ENCODE measurements at places on chromosomes 11 and 22.

DNA sequence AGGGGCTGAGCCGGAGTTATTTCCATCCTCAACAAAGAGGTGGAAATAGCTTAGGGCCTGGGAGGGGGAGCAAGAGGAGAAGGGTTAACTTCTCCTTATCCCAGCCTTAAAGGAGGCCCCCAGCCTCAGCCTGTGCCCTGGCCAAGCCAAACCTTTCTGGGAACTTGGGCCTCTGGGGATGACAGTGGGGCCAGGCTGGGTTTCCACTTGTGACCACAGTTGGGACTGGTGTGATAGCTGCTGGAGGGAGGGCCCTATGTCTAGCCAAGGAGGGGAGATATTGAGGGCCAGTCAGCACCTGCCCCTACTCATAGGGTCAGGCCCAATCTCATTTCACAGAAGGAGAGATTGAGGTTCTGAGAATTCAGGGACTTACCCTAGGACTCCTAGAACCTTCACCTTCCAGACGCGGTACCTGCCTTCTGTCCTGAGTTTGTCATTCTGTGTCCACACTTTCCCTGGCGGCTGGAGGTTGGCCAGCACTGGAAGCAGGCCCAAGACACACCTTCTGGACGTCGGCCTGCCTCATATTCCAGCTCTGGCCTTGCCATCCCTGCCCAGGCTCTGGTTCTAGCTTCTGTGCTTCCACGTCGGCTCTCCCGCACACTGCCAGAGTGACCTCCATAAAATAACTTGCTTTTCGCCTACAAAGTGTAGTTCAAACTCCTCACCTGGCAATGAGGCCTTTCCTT is 3.1 kb downstream of the RELT start:
- H3K4me1 ChIP-seq = peaks cover 4% of the 10 kb centered on the region
- no peaks in the 10 kb centered on the region for H3K27me3 ChIP-seq
- no peak for DNase-seq
- no peak overlapping the region for H3K4me3 ChIP-seq
- no peaks in the 10 kb centered on the region for H3K36me3 ChIP-seq

DNA sequence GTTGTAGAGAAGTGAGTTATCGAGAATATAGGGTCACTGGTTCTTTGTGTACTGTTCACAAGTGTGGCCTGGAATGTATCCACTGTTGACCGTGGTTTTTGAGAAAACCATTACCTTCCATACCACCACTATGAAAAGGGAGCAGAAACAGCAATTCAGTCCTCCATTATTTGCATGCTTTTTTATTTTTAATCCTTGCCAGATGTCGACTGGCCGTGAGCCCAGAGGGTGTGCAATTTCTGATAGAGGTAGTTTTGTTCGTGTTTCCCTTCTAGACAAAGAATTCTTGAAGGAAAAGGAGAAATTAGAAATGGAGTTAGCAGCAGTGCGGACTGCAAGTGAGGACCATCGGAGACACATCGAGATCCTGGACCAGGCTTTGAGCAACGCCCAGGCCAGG is 81.7 kb downstream of the AMOTL1 start:
- no peak for DNase-seq
- H3K4me1 ChIP-seq = peaks cover 4% of the 10 kb centered on the region
- peaks cover 92% of the 10 kb centered on the region for H3K36me3 ChIP-seq
- no peaks in the 10 kb centered on the region for H3K27me3 ChIP-seq

GRCh38 chr22:20111045-20111688 is 4.7 kb upstream of the RANBP1 start:
- H3K4me1 ChIP-seq = no peaks in the 10 kb centered on the region
- peak; percentile 76 for DNase-seq
- H3K4me3 ChIP-seq = no peak overlapping the region
- H3K36me3 ChIP-seq = peaks cover 66% of the 10 kb centered on the region
- H3K27me3 ChIP-seq = no peaks in the 10 kb centered on the region

GRCh38 chr11:9662273-9662672 is 1.6 kb upstream of the SWAP70 start:
- peaks cover 6% of the 10 kb centered on the region for H3K36me3 ChIP-seq
- H3K27me3 ChIP-seq = no peaks in the 10 kb centered on the region
- no peak overlapping the region for H3K27ac ChIP-seq

DNA sequence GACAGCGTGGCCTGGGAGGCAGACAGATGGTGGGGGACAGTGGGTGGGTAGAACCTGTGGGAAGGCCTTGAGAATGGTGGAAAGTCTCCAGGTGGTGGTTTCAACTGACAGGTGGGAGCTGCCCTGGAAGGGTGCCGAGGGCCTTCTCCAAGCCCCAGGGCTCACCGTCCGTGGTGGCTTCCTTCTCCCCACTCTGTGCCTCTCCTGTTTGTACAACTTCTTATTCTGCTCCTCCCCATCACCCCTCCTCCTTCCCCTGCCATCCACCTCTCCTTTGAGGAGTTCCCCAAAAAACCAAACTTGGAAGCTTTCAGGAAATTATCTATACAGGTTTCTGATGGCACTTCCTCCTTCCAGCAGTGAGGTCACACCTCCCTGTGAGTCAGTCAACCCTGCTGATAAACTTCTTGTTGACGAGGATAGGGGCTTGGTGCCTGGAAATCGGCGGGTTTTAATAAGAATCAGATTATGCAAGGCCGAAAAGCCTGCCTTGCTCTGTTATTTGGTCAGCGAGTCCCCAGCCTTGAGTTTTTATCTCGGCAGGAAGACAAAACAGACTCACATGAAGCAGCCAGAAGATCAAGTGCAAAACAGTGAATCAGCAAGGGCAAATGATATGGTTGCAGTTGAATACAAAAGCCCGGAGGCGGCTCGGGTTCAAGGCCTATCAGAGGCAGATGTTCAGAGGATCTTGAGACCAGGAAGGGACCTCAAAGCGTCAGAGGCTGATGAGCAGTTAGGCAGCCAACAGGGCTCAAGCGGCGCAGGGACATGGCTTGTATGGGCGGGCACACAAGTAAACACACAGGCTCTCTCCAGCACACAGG is 9.5 kb upstream of the ST3GAL4 start:
- peak overlapping the region; percentile 34 for H3K27ac ChIP-seq
- H3K4me1 ChIP-seq = peaks cover 33% of the 10 kb centered on the region
- DNase-seq = peak; percentile 82

- H3K27me3 ChIP-seq = no peaks in the 10 kb centered on the region
- H3K36me3 ChIP-seq = no peaks in the 10 kb centered on the region
- no peak overlapping the region for H3K4me3 ChIP-seq
Measured at GRCh38 chr11:112565551-112565950, 304.9 kb upstream of the PLET1 start.

- H3K4me1 ChIP-seq = no peaks in the 10 kb centered on the region
- no peak overlapping the region for H3K27ac ChIP-seq
- DNase-seq = peak; percentile 38
- no peaks in the 10 kb centered on the region for H3K27me3 ChIP-seq
- no peak overlapping the region for H3K4me3 ChIP-seq
Measured at GRCh38 chr22:38031491-38031890, 25.7 kb upstream of the PICK1 start.

DNA sequence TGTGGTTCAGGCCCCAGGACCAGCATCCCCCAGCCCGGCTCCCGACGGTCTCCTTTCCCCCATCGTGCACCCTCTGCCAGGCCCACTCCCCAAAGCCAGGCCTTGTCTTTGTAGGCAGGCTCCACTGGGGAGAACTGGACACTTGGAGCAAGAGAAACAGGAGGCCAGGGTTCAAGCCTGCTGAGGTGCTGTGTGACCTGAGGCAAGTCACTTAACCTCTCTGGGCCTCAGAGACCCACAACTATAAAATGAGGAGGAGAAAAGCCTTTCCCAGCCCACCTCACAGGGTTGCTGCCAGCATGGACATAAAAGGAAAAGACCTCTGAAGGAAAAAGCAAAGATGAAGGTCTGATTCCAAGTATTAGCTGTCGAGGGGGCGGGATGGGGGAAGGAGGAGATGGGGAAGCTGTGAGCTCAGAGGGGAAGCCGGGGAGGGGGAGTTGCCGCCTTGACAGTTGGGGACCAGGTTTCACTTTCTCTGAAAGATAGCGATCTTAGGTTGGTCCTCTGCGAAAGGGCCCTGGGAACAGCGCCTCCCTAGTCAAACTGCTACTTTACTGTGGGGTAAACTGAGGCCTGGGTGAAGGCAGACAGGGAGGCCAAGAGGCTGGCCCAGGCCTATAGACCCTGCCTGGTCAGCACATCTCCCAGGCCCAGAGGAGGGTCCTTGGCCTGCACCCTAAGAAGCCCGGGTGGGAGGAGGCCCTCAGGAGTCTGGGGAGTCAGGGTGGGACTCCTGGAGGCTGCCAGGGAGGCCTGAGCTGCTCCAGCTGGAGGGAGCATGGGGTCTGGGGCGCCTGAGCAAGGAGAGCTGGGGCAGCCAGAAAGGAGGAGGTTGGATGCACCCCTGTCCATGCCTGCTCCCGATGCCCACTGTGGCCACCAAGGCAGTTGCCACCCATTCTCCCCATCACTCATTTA is 991 bp upstream of the OSM start:
- no peak overlapping the region for H3K27ac ChIP-seq
- DNase-seq = no peak
- H3K4me3 ChIP-seq = no peak overlapping the region
- no peaks in the 10 kb centered on the region for H3K27me3 ChIP-seq

GRCh38 chr11:87258171-87258833 is 220.6 kb downstream of the TMEM135 start:
- no peak overlapping the region for H3K4me3 ChIP-seq
- no peak for DNase-seq
- no peaks in the 10 kb centered on the region for H3K4me1 ChIP-seq
- no peaks in the 10 kb centered on the region for H3K27me3 ChIP-seq
- H3K36me3 ChIP-seq = no peaks in the 10 kb centered on the region

DNA sequence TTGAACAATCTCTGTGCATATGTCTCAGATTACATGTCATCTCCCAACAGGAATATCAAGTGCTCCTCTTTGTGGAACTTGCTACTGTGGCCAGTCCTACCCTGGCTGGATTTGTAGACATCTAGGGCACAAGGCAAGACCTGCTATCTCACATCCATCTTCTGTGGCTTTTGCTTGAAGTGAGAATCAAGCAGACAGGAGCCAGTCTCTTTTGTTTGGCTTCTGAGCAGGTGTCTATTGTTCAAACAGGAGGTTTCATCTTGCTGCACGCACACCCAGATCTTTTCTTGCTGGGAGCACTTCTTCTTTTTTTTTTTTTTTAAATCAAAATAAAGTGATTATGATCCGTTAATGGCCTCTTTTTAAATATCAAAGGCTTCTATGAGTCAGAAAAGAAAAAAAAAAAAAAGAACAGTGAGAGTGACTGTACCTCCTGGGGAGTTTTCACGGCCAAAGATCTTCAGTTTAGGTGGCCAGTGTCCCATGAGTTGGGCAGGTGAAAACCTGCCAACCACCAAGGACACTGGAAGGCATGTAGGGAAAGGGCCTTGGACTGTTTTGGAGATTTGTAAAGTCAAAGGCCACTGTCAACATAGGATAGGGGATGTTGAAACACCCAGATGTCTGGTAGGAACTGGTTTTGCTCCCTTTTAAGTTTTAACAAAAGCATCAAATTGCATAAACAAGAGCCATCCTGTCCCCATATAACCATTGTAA is 78.1 kb downstream of the CD44 start:
- peak; percentile 71 for DNase-seq
- H3K27me3 ChIP-seq = no peaks in the 10 kb centered on the region
- no peak overlapping the region for H3K4me3 ChIP-seq
- no peaks in the 10 kb centered on the region for H3K4me1 ChIP-seq

DNA sequence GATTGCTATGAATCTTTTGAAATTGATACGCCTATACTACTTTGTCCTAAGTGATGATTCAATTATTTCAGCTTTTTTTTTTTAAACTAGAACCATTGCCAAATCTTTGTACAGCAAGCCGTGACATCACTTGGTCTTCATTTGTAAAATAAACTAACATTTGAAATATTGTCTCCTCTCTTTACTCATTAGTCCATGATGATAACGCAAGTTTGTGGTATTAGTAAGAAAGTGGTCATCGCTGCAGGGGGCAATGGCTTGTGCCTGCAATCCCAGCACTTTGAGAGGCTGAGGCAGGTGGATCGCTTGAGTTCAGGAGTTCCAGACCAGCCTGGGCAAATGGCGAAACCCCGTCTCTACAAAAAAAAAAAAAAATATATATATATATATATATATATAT is 12.9 kb upstream of the ARHGAP42 start:
- no peaks in the 10 kb centered on the region for H3K36me3 ChIP-seq
- no peak overlapping the region for H3K4me3 ChIP-seq
- no peaks in the 10 kb centered on the region for H3K4me1 ChIP-seq
- DNase-seq = no peak
- no peak overlapping the region for H3K27ac ChIP-seq
- H3K27me3 ChIP-seq = no peaks in the 10 kb centered on the region

- no peak overlapping the region for H3K4me3 ChIP-seq
- no peaks in the 10 kb centered on the region for H3K36me3 ChIP-seq
- no peak for DNase-seq
- no peak overlapping the region for H3K27ac ChIP-seq
- peaks cover 30% of the 10 kb centered on the region for H3K27me3 ChIP-seq
Measured at GRCh38 chr11:16921019-16921418, 93.2 kb downstream of the PLEKHA7 start.

GRCh38 chr11:128835741-128836430 is 31.2 kb downstream of the KCNJ1 start:
- DNase-seq = no peak
- H3K4me1 ChIP-seq = no peaks in the 10 kb centered on the region
- no peaks in the 10 kb centered on the region for H3K36me3 ChIP-seq
- H3K27me3 ChIP-seq = no peaks in the 10 kb centered on the region
